ENCODE measurements at places on chromosomes 3 and 15.

GRCh38 chr3:114550165-114550564 is 256.3 kb downstream of the TIGIT start:
- no peak for DNase-seq

GRCh38 chr15:58715266-58715917 is 34.1 kb downstream of the ADAM10 start:
- no peak for DNase-seq

DNA sequence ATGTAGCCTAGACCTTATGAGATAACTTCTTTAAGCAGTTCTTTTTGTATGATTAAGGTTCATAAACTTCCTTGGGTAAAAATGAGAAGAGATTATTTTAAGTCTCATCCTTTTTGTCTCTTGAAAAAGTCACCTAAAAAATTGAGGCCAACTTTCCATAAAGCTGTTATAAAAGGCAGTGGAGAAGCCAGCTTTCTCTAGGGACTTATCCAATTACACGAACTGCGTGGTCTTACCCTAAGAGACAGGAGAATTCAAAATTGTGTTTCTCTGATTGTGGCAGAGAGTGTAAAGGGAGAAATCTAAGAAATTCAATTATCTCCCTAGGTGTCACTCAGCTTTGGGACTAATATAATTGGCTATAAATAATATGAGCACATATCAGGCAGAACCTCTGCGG is 262.0 kb downstream of the SHOX2 start:
- no peak for DNase-seq

DNA sequence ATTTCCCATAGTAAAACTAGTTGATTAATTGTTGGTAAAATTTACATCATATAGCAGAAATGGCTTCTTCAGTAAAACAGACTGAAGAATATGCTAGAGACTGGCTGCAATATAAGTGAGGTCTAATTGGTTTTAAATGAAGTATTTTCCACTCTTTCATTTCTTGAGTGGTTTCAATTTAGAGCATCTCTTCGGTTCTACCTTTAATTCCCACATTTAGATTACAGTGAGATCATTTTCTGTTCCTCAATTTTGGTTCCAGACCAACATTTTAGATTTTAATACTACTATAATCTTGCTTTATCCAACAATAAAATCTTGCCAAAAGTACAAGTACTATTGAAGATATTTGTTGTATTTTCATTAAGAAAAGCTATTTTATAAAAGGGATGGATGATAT is 1.0 kb upstream of the LRCH3 start:
- no peak for DNase-seq

GRCh38 chr15:90264671-90265070 is 801 bp upstream of the NGRN start:
- DNase-seq: no peak

DNA sequence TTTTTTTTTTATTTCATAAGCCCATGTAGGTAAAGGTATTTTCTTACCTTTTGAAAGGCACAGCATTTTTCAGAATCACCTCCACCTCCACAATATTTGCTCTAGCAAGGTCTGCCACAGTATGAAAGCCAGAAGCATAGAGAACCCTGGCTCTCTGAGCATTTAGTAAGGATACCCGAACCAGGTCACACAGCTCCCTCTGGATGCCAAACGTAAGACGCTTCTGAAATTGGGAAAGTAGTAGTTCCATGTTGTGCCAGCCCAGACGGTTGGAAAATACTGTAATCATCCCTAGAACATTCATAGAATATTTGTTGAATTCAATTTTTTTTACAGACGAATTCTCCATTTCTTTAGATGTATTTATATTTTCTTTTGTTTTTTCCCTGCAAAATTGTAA is 52.4 kb downstream of the POLQ start:
- DNase-seq: no peak

- no peak for DNase-seq
Observed at GRCh38 chr3:63724987-63725386, 72.5 kb downstream of the SNTN start.
